CD4-positive, alpha-beta T cell (primary cell): ENCODE measurements at places on chromosomes 1 and 21.

GRCh38 chr21:35484851-35485250 is 435.7 kb upstream of the RUNX1 start:
- DNase-seq, result no peak

- DNase-seq, result no peak
Measured at GRCh38 chr1:168005529-168005928, 68.7 kb upstream of the MPC2 start.

DNA sequence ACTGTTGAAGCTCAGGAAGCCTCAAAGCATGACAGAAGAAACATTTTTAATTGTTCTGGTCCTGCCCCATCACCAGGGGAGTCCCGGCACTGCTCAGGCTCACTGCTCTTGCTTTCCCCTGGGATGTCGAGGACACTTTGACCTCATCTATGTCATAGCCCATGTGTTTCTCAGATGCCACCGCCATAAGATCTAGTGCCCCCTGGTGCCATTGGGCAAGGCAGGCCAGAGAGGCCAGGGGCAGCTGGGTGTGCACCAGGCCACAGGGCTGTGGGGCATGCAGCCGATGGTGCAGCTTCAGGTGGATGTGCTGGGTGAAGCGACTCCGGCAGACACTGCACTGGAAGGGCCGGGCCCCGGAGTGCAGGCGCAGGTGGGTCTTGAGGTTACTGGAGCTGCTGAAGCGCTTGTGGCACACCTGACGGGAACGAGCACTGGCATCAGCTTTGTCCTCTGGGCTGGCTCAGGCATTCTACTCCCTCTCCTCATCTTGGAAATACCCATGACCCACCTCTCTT is 7.7 kb upstream of the CRYBG2 start:
- no peak for DNase-seq

DNA sequence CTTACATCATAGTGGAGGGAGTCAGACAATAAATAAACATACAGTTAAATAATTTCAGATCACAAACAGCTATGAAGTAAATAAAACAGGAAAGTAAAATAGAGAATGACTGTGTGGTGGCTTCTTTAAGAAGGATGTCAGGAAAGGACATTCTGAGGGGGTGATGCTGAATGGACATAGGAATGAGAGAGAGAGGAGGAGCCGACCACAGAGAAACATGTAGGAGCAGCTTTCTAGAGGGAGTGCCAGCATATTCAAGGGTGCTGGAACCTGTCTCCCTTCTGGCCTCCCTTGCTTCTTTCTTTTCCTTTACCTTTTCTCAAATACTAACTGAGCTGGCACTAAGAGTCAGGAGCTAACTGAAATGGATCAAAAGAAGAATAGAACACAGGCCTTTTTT is 20.5 kb upstream of the BCL10 start:
- no peak for DNase-seq

GRCh38 chr1:119275145-119276134 is 93.1 kb upstream of the HAO2 start:
- DNase-seq, result no peak
